ENCODE measurements at places on chromosomes 2 and 18.

- DNase-seq, result no peak
Measured at GRCh38 chr2:25566094-25566493, 107.3 kb downstream of the DTNB start.

DNA sequence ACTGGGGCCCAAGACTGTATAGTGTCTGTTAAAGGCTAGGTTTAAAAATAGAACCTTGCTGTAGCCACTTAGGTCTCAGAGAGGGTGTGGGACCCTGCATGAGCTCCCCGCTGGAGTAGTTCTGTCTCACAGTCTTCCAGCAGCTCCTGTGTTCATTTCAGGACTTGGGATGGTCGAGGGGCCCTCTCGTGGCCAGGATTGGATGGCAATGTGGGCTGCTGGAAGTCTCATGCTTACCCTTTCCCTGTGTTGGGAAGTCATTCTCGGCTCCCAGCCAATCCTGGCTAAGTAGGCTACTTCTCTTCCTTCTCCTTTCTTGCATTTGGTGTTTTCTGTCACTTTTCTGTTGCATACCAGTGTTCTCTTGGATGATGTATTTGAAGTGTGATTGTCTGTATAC, 284.0 kb upstream of the GCFC2 start:
- no peak for DNase-seq

DNA sequence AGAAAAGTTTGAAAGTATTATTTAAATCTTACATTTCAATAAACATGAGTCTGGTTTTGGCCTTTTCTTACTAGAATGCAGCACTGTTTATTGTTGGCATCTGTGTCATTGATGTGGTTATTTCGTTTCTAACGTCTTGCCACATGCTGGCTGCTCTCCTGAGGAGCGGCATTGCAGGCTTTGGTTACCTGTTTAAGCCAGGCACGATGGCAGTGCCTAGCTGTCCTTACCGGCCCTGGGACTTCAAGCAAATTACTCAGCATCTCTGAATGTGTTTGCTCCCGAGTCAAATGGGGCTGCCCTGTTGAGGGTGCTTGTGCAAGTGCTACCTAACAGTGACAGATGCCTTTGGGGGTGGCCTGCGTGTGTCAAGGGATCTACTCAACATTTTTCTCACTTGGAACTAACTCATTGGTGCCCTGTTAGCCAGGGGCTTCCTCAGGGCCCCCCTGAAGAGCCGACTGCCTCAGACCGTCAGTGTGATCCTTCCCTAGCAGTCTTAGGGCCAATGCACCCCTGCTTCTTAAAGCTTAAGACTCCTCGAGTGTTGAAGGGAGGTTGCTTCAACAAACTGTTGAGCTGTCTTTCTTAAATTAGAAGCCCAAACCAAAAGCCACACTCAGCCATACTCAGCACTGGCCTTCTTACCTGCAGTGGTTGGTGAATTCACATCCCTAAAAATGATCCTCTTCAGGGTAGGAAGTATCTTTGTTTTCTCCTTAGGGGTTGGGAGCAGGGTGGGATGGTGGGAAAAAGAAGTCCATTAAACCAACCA, 151.5 kb downstream of the NCK2 start:
- no peak for DNase-seq

DNA sequence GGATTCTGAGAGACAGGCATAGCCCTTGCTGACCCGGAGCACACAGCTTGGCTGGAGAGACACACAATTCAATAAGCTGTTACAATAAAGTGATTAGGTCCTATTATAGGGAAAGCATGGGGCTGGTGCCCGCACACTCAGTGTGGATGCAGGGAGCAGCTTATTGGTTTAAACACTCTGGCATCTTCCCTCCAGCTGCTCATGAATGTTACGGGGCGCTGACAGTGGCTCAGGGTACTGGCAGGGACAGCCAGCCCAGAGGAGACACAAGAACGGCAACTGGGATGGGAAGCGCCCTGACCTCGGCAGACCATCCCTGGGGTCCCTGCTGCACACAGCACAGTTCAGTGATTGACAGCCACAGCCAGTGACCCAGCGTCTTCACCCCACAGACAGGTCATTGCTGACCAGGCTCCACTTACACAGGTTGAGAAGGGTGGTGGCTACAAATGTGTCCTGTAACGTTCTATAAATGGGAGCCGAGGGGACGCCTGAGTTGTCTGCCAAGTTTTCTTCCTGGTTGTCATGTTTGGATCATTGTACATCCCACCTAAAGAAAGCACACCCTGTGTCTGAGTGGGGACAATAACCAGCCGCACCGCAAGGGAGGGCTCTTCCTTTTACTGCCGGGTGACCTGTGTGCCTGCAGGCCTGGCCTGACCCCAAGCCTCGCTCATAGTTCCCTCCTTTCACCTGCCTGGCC, 60.3 kb downstream of the SH3BP4 start:
- DNase-seq, result no peak

- no peak for DNase-seq
Measured at GRCh38 chr2:172440795-172441194, 13.4 kb downstream of the ITGA6 start.

DNA sequence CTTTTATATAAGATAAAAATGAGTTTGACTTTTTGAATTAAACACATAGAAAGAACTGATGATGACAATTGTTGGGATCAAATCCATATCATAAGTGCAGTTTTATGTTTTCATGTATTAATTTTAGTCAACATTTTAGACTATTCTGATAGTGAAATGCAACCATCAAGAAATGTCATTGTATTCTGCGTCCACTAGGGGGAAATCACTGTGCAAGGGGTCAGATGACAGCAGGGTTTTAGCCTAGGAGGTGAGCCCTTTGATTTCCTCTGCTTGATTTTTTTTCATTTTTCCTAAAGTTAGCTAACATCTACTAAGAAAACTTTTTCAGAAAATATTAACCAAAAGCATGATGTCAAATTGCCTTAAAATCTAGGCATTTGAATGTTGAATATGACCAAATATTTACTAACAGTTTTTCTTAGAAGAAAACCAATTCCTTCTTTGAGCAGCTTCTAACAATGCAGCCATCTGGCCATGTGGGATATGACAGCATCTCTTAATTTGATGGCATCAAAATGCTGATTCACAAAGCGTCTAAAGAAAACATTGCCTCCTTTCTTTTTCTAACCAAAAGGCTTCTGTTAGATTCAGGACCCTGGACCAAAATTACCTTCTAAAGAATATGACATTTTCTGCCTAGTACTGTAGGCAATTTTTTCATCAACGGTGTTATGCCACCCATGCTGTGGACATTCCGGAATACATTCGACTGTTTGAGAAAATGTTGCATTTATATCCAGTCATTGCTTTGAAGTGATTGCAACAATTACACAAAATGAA, 141.5 kb downstream of the SPHKAP start:
- no peak for DNase-seq

GRCh38 chr2:219160186-219161017, at the start of gene NHEJ1:
TSS of gene NHEJ1 (minus strand) at chr2:219160815. CDS start at chr2:219158362, 2,453 bp downstream.
- peak; percentile 84 for DNase-seq

- no peak for DNase-seq
Measured at GRCh38 chr2:25323042-25323514, 18.6 kb downstream of the DNMT3A start.

DNA sequence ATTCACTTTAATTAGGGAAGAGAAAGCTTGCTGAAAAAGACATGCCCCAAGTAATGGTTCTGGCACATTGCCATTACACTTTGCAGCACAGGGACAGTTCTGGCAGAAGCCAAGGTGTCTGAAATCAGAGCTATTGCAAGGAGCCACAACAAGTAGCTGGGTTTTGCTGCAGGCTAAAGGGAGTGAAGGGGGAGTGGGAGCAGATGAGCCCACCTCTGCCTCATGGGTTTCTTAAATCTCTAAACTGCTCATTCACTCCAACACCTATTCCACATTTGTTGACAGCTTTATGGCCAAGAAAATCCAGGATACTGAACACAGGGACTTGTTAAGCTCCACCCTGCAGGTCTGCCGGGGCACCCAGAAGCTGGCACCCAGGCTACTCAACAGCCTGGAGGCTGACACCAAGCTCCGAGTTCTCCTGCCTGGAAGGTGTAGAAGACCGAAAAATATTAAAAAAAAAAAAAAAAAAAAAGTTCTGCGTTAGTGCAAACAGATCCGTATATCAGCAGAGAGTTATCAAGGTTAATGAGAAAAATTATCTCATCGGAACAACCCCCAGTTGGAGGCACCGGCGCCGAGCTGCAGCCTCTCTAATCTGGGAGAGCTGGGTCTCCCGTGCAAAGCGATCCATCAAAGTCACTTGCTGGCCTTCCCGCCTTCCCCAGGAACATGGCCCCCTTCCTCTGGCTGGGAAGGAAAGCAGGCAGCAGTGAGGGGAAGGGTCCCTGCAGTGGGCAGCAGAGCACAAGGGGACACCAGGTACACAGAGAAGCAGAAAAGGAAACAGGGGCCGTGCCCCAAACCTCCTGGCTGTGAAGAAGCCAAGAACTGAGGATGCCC, 123.7 kb downstream of the HNMT start:
- DNase-seq, result no peak

DNA sequence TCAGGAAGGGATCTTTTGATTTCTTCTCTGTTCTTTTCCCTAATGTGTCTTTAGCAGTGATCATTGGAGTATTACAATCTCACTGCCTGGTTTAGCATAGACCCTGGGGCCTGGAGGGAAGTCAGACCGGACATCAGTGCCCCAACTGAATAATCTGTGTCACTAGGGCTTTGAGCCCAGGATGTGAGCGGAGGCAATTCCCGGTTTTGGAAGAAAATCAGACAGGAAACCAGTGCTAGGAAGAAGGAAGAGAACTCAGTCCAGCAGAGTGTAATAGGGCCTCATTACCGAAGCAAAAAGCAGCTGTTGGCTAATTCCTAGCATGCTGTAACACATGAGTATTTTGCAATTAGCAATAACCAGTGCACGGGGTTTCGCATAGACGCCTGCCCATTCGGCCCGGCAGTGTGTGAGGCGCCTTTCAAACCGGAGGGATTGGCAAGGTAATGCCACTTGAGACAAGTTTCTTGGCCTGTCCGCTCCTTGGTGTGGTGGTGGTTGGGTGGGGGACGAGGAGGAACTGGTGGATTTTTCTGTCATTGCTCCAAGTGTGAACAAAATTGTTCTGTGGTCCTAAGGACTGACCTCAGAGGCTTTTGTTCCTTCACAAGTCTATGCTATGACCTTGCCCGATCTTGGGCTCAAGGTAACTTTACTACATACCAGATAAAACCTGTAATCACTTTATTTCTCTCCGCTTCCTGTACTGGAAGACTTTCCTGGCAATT, 2.8 kb downstream of the FOSL2 start:
- no peak for DNase-seq

DNA sequence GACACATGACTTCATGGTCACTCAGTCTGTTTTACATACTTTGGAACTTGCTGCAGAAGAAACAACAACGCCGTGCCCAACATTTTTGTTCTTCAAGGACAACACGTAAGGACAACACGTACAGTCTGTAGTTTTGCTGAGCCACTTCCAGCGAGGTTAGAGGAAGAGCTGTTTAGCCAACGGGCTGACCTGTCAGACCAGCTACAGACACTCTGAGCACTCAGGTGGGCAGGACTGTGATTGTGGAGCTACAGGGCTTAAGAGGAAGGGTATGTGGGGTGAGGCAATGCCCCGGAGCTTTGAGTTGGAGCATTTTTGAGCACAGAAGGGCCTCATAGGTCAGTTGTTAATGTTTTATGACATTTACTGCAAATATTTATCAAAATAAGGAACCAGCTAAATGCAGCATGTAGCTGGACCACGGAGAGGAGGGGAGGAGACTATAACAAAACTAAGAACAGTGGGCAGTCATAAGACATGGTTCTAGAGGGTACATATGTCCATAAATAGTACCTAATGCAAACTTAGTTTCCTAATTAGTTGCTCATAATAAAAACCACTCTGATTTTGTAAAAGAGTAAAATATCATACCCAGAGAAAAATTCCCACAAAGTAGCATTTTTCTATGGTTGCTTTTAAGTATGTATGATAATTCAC, 26.3 kb upstream of the NPC1 start:
- DNase-seq, result no peak

GRCh38 chr2:219496825-219497494, 1.7 kb upstream of the GMPPA start:
- no peak for DNase-seq

- DNase-seq, result no peak
Measured at GRCh38 chr2:233217892-233218377, 33.5 kb upstream of the ATG16L1 start.

GRCh38 chr2:231613331-231613662, 20.6 kb downstream of the TEX44 start:
- DNase-seq, result no peak

GRCh38 chr18:31206787-31207381, 44.2 kb upstream of the DSC1 start:
- no peak for DNase-seq

DNA sequence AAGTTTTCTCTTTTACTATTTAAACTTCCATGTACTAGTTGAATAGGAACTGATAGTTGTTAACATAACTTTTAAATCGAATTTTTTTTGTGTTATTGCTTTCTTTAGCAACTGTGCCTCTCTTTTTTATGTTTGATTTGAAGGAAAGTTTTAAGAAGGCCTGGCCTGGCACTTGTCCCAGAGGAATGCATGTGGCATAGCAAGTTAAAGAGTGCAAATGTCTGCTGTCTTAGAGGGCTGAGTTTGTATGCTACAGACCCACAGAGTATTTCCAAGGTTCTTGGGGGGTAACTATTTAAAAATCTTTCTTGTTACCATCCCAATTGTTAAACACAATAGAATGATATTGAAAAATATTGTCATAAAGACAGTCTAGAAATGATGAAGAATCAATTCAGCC, 47.0 kb downstream of the MTCL1 start:
- no peak for DNase-seq

GRCh38 chr18:2909431-2910140, 62.8 kb downstream of the EMILIN2 start:
- DNase-seq, result no peak

DNA sequence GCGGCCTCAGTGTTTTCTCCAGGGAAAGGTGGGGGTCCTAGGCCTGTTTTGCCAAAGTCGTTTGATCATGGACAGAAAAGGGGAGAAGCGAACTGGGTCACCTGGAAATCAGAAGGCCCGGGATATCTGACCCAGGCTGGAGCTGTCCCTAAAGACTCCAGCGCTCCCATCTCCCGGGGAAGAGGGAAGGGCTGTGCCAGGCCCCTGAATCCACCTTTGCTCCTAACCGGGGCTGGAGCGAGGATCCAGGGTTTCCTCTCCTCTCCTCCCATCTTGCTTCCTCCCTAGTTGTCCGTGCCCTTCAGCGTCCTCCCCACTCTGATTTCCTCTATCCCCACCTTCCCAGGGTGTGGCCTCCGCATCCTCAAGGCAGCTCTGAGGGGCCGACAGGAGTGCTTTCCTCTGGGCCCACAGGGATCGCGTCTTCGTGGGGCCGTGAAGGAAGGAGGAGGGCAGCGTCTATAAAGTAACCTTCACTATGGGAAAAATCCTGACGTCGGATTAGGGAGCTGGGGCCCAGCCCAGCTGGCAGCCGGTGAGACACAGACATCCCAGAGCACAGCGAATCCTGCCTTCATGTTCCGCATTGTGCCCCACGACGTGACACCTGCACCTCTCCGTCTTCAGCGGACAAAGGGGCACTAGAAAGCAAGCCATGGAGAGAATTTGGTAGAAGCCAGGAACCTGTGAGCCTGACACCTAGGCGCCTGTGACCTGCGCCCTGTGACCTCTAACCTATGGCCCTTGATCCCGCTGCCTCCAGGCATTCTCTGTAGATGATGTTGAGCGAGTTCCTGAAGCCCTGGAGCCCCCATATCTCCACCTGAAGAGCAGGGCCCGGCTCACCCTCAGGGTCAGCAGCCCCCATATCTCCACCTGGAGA, 212.7 kb upstream of the SALL3 start:
- no peak for DNase-seq

Data from stimulated activated CD8-positive, alpha-beta memory T cell treated with anti-CD3 and anti-CD28 coated beads, Interleukin-4, amount 100 ng/mL, for 4 hours (primary cell).